ENCODE measurements at places on chromosomes 7 and 10. TPM values are rescaled to one million over a fixed set of nuclear protein-coding genes. Genes with fewer than 3 reads are reported as not detected.

- H3K4me3 ChIP-seq = no peak overlapping the region
- no peaks in the 10 kb centered on the region for H3K36me3 ChIP-seq
- H3K4me1 ChIP-seq = no peaks in the 10 kb centered on the region
- no peak for DNase-seq
- no peaks in the 10 kb centered on the region for H3K27me3 ChIP-seq
Measured at GRCh38 chr7:157488281-157488680, 151.5 kb downstream of the DNAJB6 start.

The NPY gene
- total RNA-seq = not detected

GRCh38 chr10:122647383-122647968 is 52.2 kb downstream of the C10orf120 start:
- no peak overlapping the region for H3K4me3 ChIP-seq
- no peak overlapping the region for H3K27ac ChIP-seq
- DNase-seq = no peak
- no peaks in the 10 kb centered on the region for H3K27me3 ChIP-seq
- no peaks in the 10 kb centered on the region for H3K4me1 ChIP-seq

DNA sequence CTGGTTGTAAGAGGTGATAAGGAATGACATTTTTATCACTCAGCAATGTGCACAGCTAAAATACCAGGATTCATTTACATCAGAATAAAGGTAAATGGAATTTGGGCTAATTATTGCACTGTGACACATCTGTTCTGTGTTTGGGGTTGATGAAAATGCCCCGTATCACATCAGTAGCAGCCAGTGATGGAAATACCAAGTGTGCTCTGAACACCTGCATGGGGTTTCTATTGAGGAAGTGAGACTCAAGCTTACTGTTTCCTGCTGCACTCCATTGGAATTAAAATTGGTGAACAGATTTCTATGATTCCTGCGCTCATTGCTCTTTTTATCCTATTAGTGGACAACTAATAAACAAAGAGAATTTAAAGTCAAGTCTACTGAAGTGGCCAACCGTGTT is 296.9 kb downstream of the NRG3 start:
- H3K27ac ChIP-seq = no peak overlapping the region
- no peaks in the 10 kb centered on the region for H3K27me3 ChIP-seq

DNA sequence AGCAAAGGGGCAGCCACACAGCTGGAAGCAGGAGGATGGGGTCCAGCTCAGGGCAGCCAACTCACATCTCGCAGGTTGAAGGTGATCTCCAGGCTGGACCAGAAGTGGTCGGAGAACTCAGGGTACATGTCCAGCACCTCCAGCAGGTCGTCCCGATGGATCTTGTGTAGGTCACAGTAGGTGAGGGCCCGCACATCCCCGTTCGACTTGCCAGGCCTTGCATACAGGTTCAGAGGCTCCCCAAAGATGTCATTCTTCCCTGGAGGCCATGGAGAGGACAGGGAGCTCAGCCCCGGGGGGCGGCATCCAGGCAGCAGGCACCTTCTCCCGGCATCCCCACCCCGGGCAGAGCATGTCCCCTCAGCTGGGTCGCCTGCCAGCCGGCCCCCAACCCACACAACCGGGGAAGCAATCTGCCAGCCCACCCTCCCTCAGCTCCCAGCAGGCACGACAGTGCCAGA is 29.3 kb downstream of the KCNH2 start:
- DNase-seq = no peak
- peaks cover 12% of the 10 kb centered on the region for H3K36me3 ChIP-seq
- H3K4me3 ChIP-seq = no peak overlapping the region
- H3K27me3 ChIP-seq = no peaks in the 10 kb centered on the region
- H3K27ac ChIP-seq = no peak overlapping the region
- H3K4me1 ChIP-seq = peaks cover 3% of the 10 kb centered on the region

- H3K36me3 ChIP-seq = no peaks in the 10 kb centered on the region
- no peak for DNase-seq
- H3K27me3 ChIP-seq = no peaks in the 10 kb centered on the region
- no peaks in the 10 kb centered on the region for H3K4me1 ChIP-seq
- H3K27ac ChIP-seq = no peak overlapping the region
- no peak overlapping the region for H3K4me3 ChIP-seq
Measured at GRCh38 chr10:76315240-76315639, 883.8 kb downstream of the LRMDA start.

- H3K36me3 ChIP-seq = no peaks in the 10 kb centered on the region
- no peak overlapping the region for H3K4me3 ChIP-seq
- peaks cover 71% of the 10 kb centered on the region for H3K27me3 ChIP-seq
Measured at GRCh38 chr7:73626814-73627213, 2.5 kb upstream of the MLXIPL start.

The ITIH5 gene
- total RNA-seq = under 0.01 TPM

The POU6F2 gene
- total RNA-seq = not detected

The CH25H gene
- total RNA-seq = not detected

DNA sequence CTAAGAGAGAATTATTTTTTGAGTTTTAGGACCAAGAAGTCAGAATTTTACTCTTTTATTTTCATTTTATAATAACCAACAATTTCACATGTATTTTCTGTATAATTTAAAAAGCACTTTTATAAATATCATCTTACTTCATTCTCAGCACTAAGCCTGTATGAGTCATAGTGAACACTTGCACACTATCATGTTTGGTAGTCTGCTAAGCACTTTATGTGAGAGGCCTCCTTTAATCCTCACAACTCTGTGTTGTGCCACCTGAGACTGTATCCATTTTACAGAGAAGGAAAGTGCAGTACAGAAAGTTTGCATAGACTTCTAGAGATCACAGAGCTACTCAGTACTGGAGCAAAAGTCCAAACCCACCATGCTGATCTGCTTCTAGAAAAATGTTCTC is 939.6 kb downstream of the NRG3 start:
- H3K4me1 ChIP-seq = no peaks in the 10 kb centered on the region
- H3K27ac ChIP-seq = no peak overlapping the region
- H3K27me3 ChIP-seq = no peaks in the 10 kb centered on the region
- DNase-seq = no peak
- H3K36me3 ChIP-seq = no peaks in the 10 kb centered on the region
- no peak overlapping the region for H3K4me3 ChIP-seq

DNA sequence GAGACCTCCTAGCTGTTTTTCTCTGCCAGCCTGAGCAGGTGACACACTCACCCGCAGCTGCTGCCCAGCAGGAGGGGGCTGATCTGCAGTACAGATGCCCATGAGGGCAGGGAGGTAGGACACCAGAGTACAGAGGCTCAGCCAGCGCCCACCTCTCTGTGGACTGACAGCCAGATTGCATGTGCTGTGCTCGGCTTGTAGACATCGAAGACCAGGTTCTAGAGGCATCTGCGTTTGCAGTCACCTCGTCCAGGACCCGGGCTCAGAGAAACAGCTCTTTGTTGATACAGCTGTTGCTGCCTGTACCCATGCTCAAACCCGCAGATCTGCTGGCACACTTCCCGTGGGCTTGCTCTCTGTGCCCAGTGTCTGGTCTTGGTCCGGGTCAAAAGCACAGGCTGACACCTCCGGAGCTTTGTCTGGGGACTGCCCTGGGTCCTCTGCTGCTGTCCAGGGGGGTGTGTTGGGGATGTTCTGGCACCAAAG is 224.7 kb downstream of the GLRX3 start:
- no peak overlapping the region for H3K27ac ChIP-seq
- no peak overlapping the region for H3K4me3 ChIP-seq
- no peak for DNase-seq
- H3K27me3 ChIP-seq = no peaks in the 10 kb centered on the region

The ZNF425 gene
- 2.8 TPM for total RNA-seq

DNA sequence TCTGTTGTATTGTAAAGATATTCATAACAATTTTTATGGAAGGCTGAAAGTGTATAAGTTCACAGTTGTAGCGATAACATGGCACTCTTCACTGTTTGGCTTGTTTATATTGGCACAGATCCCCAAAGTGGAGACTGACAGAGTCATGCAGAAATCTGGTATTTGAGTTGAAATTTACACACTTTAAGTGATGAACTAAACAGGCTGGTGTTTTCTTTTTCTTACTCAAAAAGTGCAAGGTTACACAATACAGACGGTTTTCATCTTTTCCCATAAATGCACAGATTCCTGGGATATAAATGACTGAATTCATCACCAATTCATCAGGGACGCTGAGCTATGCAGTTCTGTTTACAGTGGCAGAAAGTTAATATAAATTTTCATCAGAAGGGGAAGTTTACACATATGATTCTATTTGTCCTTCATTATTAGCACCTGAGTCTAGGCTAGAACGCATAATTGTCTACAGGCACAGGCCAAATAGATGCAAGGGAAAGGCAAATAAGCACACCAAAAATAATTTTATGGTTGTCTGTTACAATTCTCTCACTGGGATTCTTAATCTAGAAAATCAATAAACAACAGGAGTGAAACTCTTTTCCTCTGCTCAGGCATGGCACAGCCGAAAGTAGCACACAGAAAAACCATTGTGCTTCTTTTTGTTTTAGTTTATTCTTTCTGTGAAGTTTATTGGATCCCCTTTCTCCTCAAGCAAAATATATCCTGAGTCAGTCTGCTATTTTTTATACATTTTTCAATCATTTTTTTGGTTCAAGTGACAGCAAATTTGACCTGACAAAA is 88.0 kb downstream of the FOXP2 start:
- no peaks in the 10 kb centered on the region for H3K4me1 ChIP-seq
- no peaks in the 10 kb centered on the region for H3K36me3 ChIP-seq
- no peak overlapping the region for H3K4me3 ChIP-seq
- no peak overlapping the region for H3K27ac ChIP-seq
- no peaks in the 10 kb centered on the region for H3K27me3 ChIP-seq

The MSMB gene
- not detected for total RNA-seq

All from IMR-90 (cell line).